ENCODE measurements at places on chromosomes 4 and X.

GRCh38 chr4:176548571-176548970 is 228.8 kb downstream of the SPCS3 start:
- DNase-seq, result no peak

GRCh38 chr4:47031751-47032404 is 511 bp downstream of the GABRB1 start:
- peak; percentile 8 for DNase-seq

- DNase-seq, result no peak
These were observed 54.3 kb downstream of the TSC22D3 start for GRCh38 chrX:107721318-107721717.

GRCh38 chr4:8701126-8702019 is 108.8 kb downstream of the CPZ start:
- no peak for DNase-seq

DNA sequence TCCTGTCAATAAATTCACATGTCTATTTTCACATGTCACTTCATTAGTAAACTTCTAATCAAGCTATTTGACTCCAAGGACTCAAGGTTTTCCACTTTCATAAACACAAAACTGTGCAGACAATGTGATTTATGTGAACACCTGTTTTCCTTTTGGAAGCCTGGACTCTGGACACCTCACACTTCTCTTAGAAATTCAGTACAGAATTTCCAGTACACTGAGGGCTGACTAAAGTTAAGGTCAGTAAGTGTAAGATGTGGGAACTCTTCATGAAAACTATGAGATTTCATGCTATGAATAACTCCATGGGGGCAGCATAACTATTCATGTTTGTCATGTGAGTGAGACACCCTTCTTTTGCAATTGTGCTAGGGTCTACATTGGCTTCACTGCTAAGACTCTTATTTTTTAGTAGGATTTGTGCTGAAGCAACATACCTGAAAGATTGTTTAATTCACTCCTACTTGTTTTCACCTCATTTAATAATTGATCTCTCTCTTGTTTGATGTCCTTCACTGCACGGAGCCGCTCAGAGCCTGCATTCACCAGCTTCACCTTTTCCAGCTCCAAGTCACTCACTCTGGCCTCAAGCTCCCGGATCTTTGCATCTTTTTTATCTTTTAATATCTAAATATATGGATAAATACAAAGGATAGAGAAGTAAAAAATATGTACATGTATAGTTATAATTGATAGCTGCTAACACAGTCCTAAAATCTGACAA is 55.3 kb downstream of the STBD1 start:
- DNase-seq, result no peak

All from right renal pelvis (tissue), 4 donors.